ENCODE measurements at places on chromosomes 2 and 18. TPM values are rescaled to one million over a fixed set of nuclear protein-coding genes. Genes with fewer than 3 reads are reported as not detected.

DNA sequence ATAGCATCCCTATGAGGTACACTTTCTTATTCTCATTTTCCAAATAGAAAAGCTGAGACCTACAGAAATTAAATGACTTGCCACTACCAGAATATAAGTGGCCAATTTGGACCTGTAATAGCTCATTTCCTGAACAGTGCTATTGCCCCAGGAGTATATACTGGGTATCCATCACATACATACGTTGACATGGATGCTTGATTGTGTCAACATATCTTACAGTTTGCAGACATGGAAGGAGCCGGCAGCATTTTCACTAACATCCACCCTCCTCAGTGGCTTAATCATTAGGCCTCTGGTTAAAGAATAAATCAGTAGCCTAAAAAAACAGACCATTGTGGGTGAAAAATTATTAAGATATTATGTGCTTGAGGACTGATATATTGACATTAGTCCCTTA lies 829.3 kb downstream of the LRP1B start:
- H3K27ac ChIP-seq: no peak overlapping the region
- H3K4me1 ChIP-seq: no peaks in the 10 kb centered on the region
- H3K4me3 ChIP-seq: no peak overlapping the region
- H3K36me3 ChIP-seq: no peaks in the 10 kb centered on the region

- peaks cover 48% of the 10 kb centered on the region for H3K4me1 ChIP-seq
- H3K4me3 ChIP-seq: no peak overlapping the region
- H3K27ac ChIP-seq: peak overlapping the region; percentile 55
- no peaks in the 10 kb centered on the region for H3K27me3 ChIP-seq
Measured at GRCh38 chr18:76398295-76398694, 96.7 kb downstream of the ZNF516 start.

The PDE11A gene
- polyA plus RNA-seq: not detected

The ZNF24 gene
- 12.9 TPM for polyA plus RNA-seq

All from CD14-positive monocyte (primary cell).